ENCODE measurements at places on chromosomes 7 and 10.

- DNase-seq = no peak
Observed at GRCh38 chr7:69651101-69651590, 52.9 kb downstream of the AUTS2 start.

DNA sequence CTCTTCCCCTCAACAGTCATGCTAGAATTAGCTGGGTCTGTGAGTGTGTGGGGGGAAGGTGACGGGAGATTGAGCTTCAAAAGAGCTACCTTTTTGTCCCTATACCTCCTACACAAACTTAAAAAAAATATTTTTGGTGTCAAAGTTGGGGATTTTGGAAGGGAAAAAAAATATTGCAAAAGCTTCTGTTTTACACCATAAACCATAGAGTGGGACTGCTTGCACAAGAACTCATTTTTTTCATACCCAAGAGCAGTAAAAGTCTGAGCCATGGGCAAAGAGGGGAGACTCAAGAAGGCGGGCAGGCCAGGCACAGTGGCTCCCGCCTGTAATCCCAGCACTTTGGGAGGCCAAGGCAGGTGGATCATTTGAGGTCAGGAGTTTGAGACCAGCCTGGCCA lies 9.4 kb upstream of the ZDHHC4 start:
- DNase-seq = no peak

DNA sequence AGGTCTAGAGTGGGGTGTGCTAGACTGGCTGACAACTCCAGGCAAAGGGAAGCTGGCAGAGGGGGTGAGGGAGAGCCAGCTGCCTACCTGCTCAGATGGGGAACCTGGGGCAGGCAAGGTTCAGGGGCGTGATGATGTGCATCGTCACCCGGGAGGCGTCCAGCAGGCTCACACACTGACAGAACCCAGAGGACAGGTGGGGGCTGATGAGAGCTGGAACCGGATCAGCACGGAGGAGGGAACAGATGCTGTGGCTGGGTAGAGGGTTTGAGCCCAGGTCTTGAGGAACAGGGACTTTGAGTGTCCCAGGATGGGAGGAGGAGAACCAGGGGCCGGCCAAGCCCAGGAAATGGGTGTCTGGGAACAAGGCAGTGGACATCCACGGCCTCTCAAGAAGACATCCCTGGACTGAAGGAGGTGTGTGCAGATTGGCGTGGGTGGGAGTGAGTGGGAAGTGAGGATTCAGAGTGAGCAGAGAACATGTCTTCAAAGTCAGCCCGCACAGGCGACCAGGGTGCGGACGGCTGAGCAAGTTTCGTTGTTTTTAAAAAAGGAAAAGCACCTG lies 3.9 kb downstream of the RASGEF1A start:
- DNase-seq = no peak

GRCh38 chr10:117363028-117363427 lies 12.2 kb downstream of the PDZD8 start:
- DNase-seq = no peak

All from smooth muscle cell of the brain vasculature (primary cell).